ENCODE measurements at places on chromosomes 2 and 18. TPM values are rescaled to one million over a fixed set of nuclear protein-coding genes. Genes with fewer than 3 reads are reported as not detected.

Gene DAW1
- 0.26 TPM for total RNA-seq

Gene FN1
- 83.2 TPM for total RNA-seq

Gene NXPH2
- not detected for total RNA-seq

Gene RUFY4
- total RNA-seq = not detected

Gene CDCA7
- 2.4 TPM for total RNA-seq

Gene RNU2-63P
- total RNA-seq = 26.9 TPM

Gene GALNT14
- 12.4 TPM for total RNA-seq

GRCh38 chr2:12821656-12822055, 104.9 kb downstream of the TRIB2 start:
- peak; percentile 32 for DNase-seq

DNA sequence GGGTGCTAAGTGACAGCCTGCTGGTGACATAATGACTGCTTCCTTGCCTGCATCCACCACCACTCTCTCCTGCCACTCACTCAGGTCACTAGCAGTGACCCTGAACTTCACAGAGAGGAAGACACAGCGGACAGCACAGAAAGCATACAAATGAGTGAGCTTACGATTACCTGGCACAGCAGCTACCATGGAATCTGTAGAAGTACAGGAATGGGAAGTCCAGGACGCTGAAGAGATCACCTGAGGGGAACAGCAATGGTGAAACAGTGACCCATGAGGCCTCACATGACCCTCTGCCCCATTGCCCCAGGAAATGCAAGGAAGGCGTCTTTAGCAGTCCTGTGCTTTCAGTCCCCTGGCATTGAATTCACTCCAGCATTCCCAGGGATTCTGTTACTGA, 96.7 kb upstream of the RIOK3 start:
- no peak for DNase-seq

DNA sequence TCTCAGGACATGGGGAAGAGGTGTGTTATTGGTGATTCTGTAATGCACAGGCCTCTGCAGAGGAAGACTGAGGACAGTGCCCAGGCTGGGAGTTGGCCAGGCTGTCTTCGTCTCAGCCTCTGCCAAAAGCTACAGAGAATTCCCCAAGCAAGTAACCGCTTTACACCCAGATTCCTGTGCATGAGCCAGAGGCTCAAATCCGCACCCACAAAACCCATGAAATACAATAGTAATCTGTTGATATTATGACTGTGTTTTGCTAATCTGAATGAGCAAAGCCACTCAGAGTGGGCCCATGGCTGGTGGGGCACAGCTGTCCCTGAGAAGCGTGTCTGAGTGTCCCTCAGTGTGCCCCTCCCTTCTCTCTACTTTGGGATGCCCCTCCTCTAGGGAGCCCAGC, 149.5 kb upstream of the PXDN start:
- DNase-seq = no peak

- peak; percentile 71 for DNase-seq
Measured at GRCh38 chr2:54329482-54330161, 73.6 kb upstream of the TSPYL6 start.

GRCh38 chr2:215811003-215811402, 202.3 kb downstream of the MREG start:
- DNase-seq = no peak

DNA sequence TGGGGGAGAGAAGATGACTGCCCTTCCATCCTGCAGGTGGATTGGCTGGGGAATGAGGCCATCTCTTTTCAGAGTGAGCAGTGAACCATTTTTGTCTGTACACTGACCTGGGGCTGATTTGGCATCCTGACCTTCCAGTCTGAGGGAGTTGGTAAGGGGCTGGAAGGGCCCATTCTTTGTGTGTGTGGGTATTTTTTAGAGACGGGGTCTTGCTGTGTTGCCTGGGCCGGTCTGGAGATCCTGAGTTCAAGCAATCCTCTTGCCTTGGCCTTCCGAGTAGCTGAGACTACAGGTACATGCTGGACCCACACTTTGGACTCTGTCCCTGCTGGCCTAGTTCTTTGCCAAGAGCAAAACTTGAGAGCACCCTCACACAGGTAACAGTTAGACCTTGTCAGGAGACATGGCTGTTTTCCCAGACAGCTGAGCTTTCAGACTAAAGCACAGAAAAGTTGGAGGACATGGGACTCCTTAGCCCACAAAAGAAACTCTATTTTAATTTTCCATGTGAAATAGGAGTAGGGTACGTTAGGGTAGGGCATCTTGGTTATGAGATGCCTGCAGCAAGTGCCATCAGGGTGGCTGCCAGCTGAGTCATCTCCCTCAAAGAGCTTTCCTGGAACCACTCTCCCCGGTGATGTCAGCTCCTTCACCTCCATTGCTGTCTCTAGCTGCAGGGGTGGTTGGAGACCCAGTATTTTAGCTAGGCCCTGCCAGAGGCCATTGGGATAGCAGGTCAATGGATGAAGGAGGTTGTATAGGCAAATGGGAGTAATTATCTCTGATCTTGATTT, 60.7 kb downstream of the DGKD start:
- peak; percentile 83 for DNase-seq

DNA sequence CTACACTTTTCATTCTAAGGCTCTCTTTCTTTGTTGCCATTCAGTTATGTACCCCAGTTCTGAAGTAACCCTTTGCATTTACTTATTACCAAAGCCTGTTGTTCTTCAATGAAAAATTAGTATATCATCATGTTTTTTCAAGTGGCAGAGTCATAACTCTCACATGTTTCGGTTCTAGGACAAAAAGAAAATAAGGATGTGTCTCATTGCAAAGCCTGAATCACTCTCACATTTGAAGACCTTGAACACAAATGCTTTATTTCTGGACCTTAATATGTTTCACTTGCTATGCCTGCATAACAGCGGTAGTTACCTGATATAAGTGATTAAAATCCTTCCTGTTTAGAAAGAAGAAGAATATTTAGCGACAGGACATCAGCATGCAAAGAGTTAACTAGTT, 49.1 kb downstream of the ZEB2 start:
- no peak for DNase-seq

- DNase-seq = peak; percentile 22
Measured at GRCh38 chr2:101559551-101559950, 84.6 kb upstream of the RFX8 start.

GRCh38 chr2:150595803-150596470, 108.5 kb upstream of the RND3 start:
- DNase-seq = no peak

DNA sequence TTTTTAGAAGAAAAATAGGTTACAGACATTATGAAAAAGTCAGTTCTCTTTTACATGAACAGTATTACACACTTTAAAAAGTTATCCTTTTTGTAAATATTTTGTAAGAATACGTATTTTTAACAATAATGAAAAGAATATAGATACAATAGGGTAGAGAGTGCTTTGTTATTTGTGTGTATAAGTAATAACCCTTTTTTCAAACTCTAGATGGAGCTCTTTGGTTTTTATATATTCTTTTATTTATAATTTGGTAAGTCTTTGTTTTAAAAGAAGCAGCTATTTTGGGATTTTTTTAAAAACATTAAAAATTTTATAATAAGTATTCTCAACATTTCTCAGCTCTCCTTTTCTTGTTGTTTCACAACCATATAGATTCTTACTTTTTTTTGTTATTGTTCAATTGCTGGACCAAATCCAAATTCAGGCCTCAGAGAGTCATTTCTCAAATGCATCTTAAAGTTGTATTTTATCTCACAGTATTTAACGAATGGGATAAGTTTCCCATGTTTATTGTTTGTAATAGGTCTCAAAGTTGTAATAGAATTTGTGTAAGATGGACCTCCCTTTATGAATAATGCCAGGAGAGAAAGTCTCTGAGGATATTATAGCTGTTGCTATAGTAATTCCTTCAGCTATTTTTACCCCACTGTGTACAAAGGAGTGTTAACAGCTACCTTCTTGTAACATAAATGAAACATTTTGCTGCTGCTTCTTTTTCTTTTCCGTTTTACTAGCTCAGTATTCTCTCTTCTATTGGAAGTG, 46.4 kb downstream of the ACYP2 start:
- no peak for DNase-seq

DNA sequence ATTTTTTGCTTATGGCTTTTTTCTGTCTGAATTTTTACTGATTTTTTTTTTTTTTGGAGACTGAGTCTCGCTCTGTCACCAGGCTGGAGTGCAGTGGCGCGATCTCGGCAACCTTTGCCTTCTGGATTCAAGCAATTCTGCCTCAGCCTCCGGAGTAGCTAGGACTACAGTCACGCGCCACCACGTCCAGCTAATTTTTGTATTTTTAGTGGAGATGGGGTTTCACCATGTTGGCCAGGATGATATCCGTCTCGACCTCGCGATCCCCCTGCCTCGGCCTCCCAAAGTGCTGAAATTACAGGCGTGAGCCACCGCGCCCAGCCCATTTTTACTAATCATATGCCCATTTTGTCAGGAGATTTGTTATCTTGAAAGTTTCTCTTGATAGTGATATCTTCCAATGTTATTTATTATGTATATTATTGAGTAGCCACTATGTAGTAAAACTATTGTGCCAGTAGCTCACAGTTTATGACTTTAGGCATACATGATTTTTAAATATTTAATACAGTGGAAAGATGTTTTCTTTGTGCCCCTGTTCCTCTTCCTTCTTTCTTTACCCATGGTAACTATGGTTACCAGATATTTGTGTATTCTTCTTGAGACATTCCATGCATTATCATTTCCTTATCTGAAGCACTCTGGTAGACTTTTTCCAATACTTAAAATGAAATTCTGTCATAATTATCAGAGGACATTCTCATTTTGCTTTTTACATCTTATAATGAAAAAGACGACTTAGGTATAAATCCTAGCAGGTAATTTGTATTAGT, 2.1 kb downstream of the HAT1 start:
- DNase-seq = no peak

DNA sequence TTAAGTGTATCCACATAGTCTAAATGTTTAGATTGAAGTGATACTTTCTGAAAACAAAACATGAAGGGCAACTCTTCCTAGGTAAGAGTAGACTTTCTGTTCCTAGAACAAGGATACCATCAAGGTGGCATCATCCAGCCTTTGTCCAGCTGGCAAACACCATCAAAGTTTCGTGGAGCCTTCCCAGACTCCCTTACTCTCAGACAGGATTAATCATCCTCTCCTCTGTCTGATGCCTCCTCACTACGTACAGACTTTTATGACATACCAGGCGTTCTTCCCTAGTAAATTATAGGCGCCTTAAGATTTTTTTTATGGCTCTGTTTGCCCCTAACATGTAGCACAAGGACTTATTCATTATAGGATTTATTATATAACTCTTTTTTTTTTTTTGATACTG, 29.4 kb upstream of the ASNSD1 start:
- no peak for DNase-seq

GRCh38 chr2:169767243-169767888, 31.3 kb upstream of the SSB start:
- DNase-seq = peak; percentile 50

DNA sequence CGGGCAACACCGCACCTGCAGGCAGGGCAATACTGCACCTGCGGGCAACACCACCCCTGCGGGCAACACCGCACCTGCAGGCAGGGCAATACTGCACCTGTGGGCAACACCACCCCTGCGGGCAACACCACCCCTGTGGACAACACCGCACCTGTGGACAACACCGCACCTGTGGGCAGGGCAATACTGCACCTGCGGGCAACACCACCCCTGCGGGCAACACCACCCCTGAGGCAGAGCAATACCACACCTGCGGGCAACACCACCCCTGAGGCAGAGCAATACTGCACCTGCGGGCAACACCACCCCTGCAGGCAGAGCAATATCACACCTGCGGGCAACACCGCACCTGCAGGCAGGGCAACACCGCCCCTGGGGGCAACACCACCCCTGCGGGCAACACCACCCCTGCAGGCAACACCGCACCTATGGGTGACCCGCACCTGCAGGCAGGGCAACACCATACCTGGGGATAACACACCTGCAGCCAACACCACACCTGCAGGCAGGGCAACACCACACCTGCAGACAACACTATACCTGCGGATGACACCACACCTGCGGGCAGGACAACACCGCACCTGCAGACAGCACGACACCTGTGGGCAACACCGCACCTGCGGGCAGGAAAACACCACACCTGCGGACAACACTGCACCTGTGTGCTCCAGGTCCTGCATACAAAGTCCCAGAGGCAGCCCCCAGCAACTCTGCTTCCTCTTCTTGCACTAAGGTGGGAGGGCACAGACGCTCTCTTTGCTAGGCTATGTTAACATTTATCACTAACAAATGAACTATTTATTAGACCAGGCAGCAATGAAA, 57.7 kb downstream of the EIPR1 start:
- no peak for DNase-seq

- no peak for DNase-seq
Measured at GRCh38 chr18:61334491-61334850, 1.2 kb downstream of the CDH20 start.

DNA sequence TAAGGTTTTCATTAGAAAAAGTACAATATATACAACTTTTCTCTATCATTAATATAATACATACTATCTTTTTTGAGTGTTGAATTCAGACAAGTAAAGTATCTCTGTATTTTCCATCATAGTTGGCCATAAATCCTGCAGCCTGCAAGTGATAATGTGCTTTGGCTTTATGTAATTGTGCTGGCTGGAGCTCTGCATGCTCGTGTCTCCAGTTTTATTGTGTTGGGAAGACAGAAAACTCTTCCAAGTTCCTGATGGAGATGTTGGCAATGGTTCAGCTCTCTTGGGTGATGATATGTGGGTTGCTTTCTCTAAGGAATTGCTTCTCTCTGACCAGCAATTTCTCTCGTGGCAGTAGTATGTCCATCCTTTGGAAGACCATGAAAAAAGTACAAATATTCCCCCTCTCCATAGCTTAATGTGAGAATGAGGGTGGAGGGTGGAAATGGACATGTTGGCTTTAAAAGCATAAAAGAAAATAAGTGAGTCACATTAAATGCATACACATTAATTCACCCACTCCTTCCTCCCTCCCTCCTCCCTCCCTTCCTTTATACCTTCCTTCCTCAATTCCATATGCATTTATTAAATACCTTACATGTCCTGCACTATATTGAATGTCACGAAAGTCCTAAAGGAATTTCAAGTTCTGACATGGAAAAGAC, 344.2 kb downstream of the MTX2 start:
- DNase-seq = peak; percentile 57

DNA sequence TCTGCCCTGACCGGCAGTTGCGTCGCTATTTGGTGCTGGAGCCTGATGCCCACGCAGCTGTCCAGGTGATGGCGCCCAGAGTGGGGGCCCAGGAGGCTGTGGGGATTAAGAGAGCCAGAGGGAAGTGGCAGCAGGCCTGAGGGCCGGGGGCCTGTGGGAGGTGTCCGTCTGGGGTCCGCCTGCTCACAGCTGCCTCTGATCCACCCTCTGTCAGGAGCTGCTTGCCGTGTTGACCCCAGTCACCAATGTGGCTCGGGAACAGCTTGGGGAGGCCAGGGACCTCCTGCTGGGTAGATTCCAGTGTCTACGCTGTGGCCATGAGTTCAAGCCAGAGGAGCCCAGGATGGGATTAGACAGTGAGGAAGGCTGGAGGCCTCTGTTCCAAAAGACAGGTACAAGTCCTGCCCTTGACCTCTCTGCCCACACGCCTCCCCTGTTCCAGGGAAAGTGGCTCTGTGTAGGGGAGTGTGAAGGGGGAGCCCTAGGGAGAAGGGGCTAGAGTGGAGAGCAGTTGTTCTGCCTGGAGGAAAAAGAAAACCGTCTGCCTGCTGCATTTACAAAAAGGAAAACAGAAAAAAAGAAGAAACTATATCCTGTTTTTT, 11.6 kb downstream of the STK11IP start:
- DNase-seq = no peak
